ENCODE measurements at places on chromosomes 7 and 10.

GRCh38 chr7:140058517-140058916 lies 4.2 kb downstream of the PARP12 start:
- DNase-seq = no peak

GRCh38 chr7:47044625-47045024 lies 537.3 kb downstream of the TNS3 start:
- no peak for DNase-seq

GRCh38 chr10:124875596-124875995 lies 66.3 kb upstream of the ZRANB1 start:
- no peak for DNase-seq

DNA sequence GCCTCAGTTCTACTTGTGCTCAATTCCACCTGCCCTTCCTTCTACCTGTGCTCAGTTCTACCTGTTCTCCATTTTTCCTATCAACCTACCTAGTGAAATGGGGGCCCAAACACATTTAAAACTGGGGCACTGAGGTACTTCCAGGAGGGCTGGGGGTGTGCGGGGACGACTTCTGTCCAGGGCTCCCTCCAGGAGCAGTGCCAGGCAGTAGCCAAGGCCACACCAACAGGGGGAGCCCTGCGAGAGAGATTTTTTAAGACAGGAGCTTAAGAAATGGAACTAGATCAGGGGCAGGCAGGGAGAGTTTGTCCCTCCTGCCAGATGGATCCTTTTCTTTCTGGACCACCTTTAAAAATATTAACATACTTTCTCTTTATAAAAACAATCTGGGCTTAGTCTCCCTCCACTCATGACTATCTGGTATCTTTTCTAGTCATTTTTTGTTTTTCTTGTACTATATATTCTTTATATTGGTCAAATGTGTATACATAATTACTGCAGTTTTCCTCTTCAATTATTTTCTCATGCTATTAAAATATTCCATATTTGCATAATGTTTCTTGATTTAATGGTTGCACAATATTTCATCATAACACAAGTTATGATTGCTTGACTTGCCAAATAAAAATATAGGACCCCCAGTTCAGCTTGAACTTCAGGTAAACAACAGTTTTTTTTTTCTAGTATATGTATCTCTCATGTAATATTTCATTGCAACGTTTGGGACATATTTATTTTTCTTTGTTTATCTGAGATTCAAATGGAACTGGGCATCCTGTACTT lies 47.3 kb upstream of the INSYN2A start:
- peak; percentile 53 for DNase-seq

DNA sequence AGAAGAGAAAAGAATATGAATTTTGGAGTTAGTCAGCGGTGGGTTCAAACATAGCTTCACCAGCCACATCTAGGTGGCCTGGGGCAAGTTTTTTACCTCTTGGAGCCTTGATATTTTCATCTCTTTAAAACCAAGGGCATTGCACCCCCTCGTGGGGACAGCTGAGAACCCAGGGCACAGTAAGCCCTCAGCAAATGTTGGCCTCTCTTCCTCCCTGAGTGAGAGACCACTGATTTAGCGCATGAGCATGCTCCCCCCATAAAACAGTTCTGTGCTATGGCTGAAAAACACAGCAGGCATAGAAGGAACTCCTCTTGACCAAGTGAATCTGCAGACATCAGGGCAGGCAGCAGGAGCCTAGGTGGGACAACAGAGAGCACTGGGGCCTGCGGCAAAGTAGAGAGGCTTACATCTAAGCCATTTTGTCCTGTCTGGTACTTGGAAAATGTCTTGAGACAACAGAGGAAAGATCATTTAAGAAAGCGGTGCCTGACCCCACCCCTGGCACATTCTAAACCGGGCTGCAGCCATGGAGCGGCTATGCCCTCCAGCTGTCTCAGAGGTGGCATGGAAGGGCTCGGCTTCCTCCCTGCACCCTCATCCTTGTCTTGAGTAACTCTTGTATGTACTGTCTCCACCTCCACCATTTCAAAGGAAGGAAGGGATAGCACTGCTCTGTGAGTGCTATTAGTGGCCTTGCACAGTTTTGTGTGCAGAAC lies 94.7 kb downstream of the ARHGAP22 start:
- DNase-seq = no peak
